GM13977 (cell line): ENCODE measurements at places on chromosomes 4 and X.

DNA sequence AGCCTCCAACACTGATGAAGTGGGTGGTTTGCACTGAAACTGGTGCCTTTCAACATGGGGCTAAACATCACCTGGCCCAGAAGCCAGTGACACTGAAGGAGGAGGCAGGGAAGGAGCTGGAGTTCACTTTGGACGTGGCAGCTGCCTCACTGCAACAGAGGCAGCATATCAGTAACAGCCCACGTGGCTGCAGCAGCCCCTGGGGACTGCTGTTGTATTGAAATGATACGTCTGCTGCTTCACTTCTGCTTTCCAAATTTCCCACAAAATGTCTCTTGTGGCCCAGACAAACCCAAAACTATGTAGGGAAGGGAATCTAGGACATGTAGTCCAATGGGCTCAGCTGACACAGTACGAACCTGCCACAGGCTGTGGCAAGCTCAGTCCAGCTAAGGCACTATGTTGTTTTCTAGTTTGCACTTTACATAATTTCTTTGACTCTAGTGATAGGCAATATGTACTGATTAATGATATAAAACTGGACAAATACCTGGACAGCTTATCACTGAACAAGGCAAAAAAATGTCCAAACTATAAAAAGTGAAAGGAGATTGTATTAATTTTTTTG lies 84.7 kb upstream of the RAPGEF2 start:
- DNase-seq: peak; percentile 48

GRCh38 chrX:99348256-99348655 lies 1061.8 kb downstream of the PCDH19 start:
- DNase-seq: no peak

DNA sequence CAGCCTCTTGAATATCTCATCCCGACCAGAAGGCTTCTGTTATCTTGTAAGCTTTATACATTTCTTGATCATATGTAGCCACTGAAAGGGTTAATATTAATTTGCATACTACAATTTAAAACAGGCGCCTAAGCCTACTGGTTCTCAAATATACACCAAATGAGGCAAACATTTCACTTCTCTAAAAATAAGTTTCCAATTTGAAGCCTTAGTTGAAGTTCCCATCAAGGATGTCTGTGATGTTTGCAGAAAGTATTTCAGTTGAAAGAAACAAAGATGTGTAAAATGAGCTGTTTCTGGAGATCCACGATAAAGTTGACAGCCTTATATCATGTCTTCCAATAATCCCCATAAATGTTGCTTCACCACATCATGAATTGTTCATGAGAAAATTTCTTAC lies 70.6 kb downstream of the KIT start:
- no peak for DNase-seq

- DNase-seq: no peak
Measured at GRCh38 chrX:68846536-68846935, 17.7 kb downstream of the EFNB1 start.
